ENCODE measurements at places on chromosomes 7 and 10. TPM values are rescaled to one million over a fixed set of nuclear protein-coding genes. Genes with fewer than 3 reads are reported as not detected.

GRCh38 chr10:29295813-29296212, 6.9 kb downstream of the LYZL1 start:
- DNase-seq = no peak
- H3K27ac ChIP-seq = no peak overlapping the region
- H3K36me3 ChIP-seq = no peaks in the 10 kb centered on the region
- no peak overlapping the region for H3K4me3 ChIP-seq
- no peaks in the 10 kb centered on the region for H3K4me1 ChIP-seq
- H3K27me3 ChIP-seq = peaks cover 4% of the 10 kb centered on the region

GRCh38 chr10:50392966-50393718, 141.8 kb upstream of the ASAH2 start:
- peaks cover 14% of the 10 kb centered on the region for H3K36me3 ChIP-seq
- H3K27me3 ChIP-seq = no peaks in the 10 kb centered on the region
- no peak overlapping the region for H3K4me3 ChIP-seq
- peaks cover 39% of the 10 kb centered on the region for H3K4me1 ChIP-seq
- no peak for DNase-seq

Gene PUS7
- 5.9 TPM for total RNA-seq

Gene ZNF655
- total RNA-seq = 103 TPM

GRCh38 chr7:4345004-4345403, 337.1 kb upstream of the FOXK1 start:
- H3K4me1 ChIP-seq = no peaks in the 10 kb centered on the region
- no peak overlapping the region for H3K27ac ChIP-seq
- no peak overlapping the region for H3K4me3 ChIP-seq
- H3K27me3 ChIP-seq = no peaks in the 10 kb centered on the region

DNA sequence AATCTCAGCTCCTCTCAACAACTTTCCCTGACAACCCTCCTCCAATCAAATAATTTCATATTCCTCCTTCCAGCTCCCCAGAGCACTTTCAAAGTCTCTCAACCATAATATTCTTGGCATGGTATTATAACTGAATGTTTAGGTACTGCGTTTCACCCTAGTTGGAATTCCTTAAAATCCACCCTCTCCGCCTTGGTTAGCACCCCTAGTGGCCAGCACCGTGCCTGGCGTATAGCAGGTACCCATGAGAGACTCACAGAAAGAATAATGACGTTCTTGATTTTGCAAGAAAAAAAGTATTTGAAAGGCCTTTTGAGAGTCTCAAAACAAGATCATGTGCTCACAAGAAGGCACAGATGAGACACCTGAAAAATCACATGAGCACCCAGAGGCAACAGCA, 50.9 kb downstream of the GLI3 start:
- H3K36me3 ChIP-seq = no peaks in the 10 kb centered on the region
- no peak for DNase-seq
- H3K27ac ChIP-seq = no peak overlapping the region

DNA sequence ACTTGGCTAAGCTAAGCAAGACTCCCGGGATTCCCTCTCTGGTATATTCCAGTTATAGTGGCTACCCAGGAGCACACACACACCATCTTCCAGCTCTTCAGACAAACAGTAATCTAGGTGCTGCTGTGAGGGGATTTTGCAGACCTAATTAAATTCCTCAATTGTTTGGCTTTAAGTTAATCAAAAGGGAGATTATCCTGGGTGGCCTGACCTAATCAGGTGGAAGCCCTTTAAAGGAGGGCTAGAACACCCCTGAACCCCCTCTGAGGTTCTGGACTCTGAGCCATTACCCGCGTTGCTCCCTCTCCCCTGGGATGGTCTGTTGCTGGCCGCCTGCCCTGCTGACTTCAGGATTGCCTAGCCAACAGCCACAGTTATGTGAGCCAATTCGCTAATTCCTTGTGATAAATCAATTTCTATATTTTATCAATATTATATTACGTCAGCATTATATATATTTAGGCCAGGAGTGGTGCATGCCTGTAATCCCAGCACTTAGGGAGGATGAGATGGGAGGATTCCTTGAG, 6.4 kb downstream of the SFXN2 start:
- no peaks in the 10 kb centered on the region for H3K27me3 ChIP-seq
- H3K4me1 ChIP-seq = peaks cover 41% of the 10 kb centered on the region
- no peak for DNase-seq
- H3K36me3 ChIP-seq = peaks cover 28% of the 10 kb centered on the region
- no peak overlapping the region for H3K4me3 ChIP-seq

Gene SDHAF3
- total RNA-seq = 16.1 TPM

Gene UBN2
- 12.0 TPM for total RNA-seq

Gene NPFFR1
- total RNA-seq = not detected

DNA sequence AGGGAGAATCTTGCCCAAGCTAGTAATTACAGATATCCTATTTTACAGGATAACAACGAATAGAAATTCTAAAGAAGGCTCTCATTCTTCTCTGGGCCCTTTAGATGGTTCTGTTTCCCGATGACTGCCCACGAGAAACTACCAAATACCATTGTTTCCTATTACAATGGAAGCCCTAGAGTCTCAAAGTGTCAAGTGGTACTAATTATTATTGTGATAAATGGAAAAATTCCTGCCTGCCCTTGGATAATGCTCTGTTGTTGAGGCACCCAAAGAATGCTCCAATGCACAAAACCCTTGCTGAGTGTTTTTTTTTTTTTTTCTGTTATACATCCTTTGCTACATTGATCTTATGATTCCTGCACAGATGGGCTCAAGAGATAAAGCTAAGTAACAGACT, 504.5 kb downstream of the XPNPEP1 start:
- H3K27ac ChIP-seq = no peak overlapping the region
- H3K4me1 ChIP-seq = no peaks in the 10 kb centered on the region
- no peaks in the 10 kb centered on the region for H3K36me3 ChIP-seq
- H3K4me3 ChIP-seq = no peak overlapping the region

- DNase-seq = no peak
- no peak overlapping the region for H3K4me3 ChIP-seq
- H3K27me3 ChIP-seq = no peaks in the 10 kb centered on the region
- peaks cover 29% of the 10 kb centered on the region for H3K4me1 ChIP-seq
- H3K27ac ChIP-seq = no peak overlapping the region
Measured at GRCh38 chr10:74174521-74174920, 23.5 kb downstream of the ADK start.

GRCh38 chr7:81260152-81260551, 341.3 kb upstream of the SEMA3C start:
- H3K4me3 ChIP-seq = no peak overlapping the region
- no peak overlapping the region for H3K27ac ChIP-seq
- DNase-seq = no peak

GRCh38 chr7:47511699-47512370, 70.1 kb downstream of the TNS3 start:
- no peak overlapping the region for H3K4me3 ChIP-seq
- DNase-seq = no peak
- H3K27me3 ChIP-seq = no peaks in the 10 kb centered on the region
- no peak overlapping the region for H3K27ac ChIP-seq
- no peaks in the 10 kb centered on the region for H3K36me3 ChIP-seq

GRCh38 chr7:96169439-96169838, 152.5 kb downstream of the SLC25A13 start:
- no peak for DNase-seq
- H3K4me3 ChIP-seq = no peak overlapping the region
- no peaks in the 10 kb centered on the region for H3K27me3 ChIP-seq
- H3K36me3 ChIP-seq = peaks cover 6% of the 10 kb centered on the region
- no peak overlapping the region for H3K27ac ChIP-seq
- H3K4me1 ChIP-seq = no peaks in the 10 kb centered on the region

DNA sequence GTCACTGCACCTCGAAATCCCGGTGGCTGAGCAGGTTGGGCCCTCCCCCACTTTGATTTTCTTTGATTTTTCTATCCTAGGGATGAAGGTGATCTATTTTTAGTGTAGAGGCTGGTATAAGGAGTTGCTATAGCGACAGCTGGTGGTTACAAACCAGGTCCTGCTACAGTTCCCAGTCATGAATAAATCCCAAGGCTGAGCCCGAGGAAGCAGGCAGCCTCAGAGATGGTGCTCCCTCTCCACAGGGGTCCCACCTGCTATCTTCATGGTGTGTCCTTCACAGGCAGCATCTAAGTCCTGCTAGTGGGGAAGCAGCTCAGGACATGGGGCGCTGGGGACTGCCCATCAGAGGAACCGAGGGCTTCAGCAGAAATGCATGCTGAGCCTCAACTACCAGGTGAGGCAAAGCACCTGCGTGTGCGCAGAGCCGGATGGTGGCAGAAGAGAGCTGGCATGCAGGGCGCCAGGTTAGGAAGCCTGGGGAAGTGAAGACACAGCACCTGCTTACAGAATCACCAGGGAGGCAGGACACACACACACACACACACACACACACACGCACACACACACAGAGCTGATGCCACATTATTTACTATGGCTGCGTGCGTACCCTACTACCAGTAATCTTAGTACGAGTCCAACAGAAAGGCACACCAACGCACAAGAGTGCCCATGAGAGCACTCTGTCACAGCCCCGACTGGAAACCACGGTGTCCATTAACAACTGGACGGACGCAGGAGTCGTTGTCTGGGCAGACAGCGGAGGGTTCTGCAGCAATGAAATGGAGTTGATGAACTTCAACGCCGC, 150.9 kb downstream of the PRKAG2 start:
- H3K4me1 ChIP-seq = peaks cover 20% of the 10 kb centered on the region
- H3K4me3 ChIP-seq = no peak overlapping the region
- H3K36me3 ChIP-seq = no peaks in the 10 kb centered on the region

Gene CALHM3
- 0.53 TPM for total RNA-seq

DNA sequence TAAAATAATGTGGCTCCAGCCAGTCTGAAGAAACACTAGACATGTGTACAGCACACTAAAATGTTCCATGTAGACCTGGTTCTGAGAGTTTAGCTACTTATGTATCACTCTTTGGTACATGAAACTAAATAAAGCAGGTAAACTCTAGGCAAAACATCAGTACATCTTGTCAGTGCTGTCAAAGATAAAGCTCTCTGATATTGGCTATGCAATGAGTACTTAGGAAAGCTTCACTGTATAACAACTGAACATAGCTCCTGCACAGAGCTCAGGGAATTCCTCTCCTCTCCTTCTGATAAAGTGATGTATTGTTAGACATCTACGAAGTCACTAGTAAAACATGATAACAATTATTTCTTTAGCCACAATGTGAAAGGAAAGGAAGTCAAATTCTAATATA, 3.5 kb downstream of the LRRN3 start:
- H3K27me3 ChIP-seq = no peaks in the 10 kb centered on the region
- H3K4me3 ChIP-seq = peak overlapping the region; percentile 69
- H3K36me3 ChIP-seq = peaks cover 13% of the 10 kb centered on the region
- no peak for DNase-seq

DNA sequence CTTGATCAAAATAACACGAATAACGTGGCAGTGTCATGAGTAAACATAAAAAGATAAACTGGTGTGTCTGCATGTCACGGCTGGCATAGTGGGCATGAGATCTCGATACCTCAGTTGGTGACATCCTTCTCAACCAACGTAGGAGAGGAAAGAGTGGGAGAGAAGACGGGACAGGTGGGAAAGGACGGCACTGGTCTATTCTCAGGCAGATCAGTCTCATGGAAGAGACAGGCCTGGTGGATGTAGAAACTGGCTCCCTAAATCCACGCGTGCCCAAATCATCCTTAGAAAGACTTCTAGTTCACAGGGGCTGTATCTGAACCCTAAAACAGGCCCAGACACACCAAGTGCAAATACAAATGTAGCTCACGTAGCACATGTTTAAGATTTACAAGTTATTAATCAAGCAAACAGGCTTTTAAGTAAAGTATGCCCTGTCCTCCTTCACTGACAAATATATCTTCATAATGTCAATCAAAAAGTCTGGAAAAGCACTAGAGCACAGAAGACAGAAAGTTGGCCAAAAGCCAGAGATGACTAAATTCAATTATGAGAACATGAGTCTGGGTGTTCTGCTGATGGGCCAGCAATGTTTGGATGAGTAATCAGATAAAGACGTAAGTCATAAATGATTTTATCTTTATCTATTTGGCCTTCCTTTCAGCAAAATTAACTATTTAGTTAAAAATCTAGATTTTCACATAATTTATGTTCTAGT, 56.3 kb downstream of the SFMBT2 start:
- DNase-seq = no peak
- H3K27me3 ChIP-seq = no peaks in the 10 kb centered on the region
- H3K27ac ChIP-seq = no peak overlapping the region
- peaks cover 48% of the 10 kb centered on the region for H3K36me3 ChIP-seq

DNA sequence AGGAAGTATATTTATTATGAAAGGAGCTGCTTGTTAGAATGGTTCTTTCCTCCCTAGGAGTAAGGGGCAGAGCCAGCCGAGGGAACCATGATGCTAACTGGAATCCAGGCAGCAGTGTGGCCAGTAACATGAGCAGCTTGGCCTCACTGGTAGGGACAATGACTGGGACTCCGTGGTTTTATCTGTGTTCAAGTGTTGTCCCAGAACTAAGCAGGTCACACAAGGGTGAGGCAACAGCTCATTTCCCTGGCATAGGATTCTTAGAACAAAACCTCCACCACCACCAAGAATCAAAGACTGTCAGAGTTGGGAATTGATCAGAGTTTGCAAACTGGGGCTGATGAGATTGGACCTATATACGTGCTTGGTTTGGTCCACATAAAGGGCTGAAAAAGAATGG, 138.9 kb upstream of the COBL start:
- no peak overlapping the region for H3K27ac ChIP-seq
- no peaks in the 10 kb centered on the region for H3K4me1 ChIP-seq
- H3K27me3 ChIP-seq = no peaks in the 10 kb centered on the region
- H3K4me3 ChIP-seq = no peak overlapping the region

Gene ADCYAP1R1
- not detected for total RNA-seq

DNA sequence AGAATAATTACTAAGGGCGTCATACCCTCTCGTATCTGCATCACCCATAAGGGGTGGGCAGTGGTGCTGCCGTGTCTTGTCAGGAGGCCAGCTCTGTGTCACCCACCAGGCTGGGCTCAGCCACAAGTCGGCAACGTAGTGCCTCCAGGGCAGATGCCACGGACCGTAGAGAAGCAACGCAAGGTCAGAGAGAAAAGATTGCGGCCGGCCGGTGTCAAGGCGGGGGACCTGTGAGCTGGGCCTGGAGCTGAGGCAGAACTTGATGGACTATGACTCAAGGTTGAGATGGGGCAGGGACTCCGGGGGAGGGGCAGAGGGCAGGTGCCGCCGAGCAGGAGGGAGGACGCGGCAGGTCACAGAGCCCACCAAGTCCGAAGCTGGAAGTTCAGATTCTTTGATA, 29.5 kb downstream of the FOXK1 start:
- no peak overlapping the region for H3K4me3 ChIP-seq
- H3K27me3 ChIP-seq = no peaks in the 10 kb centered on the region
- H3K36me3 ChIP-seq = peaks cover 15% of the 10 kb centered on the region
- peaks cover 22% of the 10 kb centered on the region for H3K4me1 ChIP-seq
